Stimulated activated CD8-positive, alpha-beta memory T cell treated with anti-CD3 and anti-CD28 coated beads, Interleukin-4, amount 100 ng/mL, for 1 hour (primary cell): ENCODE measurements at places on chromosomes 12 and 14.

DNA sequence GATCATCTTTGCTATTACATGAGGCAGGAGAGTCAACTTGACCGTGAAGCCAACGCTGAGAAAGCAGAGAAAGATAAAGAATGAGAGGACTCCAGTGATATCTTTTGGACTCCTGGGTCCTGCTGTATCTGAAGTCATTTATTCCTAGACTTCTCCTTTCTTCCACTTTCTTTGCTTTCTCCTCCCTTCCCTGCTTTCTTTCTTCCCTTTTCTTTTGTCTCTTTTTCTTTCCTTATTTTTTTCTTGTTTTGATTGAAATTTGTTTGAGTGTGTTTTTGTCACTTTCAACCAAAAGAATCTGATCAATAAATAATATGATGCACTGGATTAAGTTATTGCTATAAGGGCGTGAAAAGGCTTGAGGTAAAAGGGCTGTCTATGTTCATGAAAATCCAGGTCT is 13.4 kb upstream of the GALNT6 start:
- no peak for DNase-seq

DNA sequence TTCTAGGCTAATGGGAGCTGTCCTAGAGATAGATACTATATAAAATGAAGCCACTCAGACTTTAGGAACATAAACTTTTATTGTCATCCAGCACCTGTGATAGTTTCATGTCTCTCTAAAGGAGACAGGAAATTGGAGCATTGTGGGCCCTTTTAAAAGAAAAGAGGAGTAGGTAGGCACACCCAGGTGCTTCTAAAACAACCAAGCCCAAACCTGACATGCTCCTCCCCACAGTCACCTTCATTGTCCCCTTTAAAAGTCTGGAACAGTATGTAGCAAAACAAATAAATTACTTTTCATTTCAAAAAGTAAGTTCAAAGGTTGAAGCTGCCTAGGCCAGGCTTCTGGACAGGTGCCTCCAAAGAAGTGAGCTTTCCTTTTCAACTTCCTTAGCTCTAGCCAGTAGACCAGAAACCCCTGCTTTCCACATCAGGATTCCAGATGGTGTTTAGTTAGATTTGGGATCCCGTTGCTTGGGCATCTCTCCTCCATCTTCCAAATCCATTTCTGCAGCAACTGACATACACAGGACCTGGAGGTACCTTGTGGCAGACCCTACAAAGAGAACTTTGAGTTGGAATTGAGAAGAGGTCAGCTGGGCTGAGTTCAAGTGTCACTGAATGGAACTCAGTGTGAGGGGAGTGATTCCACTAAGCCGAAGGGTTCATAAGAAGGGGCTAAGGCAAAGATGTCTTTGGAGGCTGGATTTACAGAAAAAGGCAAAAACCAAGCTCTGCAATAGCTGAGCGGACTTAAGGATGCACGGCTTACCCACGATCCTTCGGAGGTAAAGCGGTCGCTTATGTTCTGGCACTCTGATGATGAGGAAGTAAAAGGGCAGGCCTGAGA is 6.9 kb downstream of the OXA1L start:
- no peak for DNase-seq

GRCh38 chr12:94469522-94469921 is 9.9 kb upstream of the CEP83 start:
- DNase-seq = no peak

DNA sequence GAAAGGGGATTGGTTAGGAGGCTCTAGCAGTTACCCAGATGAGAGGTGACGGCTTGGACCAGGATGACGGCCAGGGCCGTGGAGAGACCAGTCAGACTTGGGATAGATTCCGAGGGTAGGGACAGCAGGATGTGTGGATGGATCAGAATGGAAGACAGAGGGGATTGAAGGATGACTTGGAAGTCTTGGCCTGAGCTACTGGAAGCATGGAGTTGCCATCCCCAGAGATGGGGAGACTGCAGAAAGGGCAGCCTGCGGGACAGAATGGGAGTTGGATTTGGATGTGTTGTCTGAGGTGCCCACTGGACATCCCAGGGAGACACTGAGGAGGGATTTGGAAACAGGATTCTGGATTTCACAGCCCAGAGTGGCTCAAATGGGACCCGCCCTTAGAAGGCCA is 102.3 kb downstream of the CALM1 start:
- DNase-seq = no peak

- DNase-seq = no peak
These were observed 5.6 kb downstream of the CHST11 start for GRCh38 chr12:104462325-104462724.

- peak; percentile 69 for DNase-seq
These were observed 16.7 kb downstream of the KMT2D start for GRCh38 chr12:49043856-49044258.

- no peak for DNase-seq
These were observed 58.8 kb upstream of the FLRT2 start for GRCh38 chr14:85471156-85471555.

- no peak for DNase-seq
These were observed 145.3 kb downstream of the SSPN start for GRCh38 chr12:26340649-26341048.

GRCh38 chr12:105750096-105750495 is 388.7 kb downstream of the NUAK1 start:
- DNase-seq = no peak

DNA sequence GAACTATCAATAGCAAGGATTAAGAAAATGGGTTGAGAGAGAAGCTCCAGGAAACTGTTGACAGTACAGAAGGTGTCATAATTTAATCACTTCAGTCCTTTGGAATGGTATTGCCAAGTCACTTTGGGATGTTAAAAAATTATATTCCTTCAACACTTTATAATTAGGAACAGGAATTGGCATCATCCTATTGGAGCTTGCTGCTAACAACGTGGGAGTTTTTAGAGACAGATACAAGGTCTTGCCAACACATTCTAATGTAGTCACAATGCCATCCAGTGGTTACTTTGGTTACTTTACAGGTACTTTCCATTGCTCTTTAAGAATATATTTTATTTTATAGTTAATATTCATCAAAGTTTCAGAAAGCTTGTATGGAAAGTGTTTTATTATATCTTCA is 310.1 kb downstream of the SYT1 start:
- no peak for DNase-seq

GRCh38 chr14:64464651-64465050 is 648 bp upstream of the AKAP5 start:
- no peak for DNase-seq

- DNase-seq = no peak
These were observed 22.0 kb upstream of the PPFIBP1 start for GRCh38 chr12:27502021-27502435.

DNA sequence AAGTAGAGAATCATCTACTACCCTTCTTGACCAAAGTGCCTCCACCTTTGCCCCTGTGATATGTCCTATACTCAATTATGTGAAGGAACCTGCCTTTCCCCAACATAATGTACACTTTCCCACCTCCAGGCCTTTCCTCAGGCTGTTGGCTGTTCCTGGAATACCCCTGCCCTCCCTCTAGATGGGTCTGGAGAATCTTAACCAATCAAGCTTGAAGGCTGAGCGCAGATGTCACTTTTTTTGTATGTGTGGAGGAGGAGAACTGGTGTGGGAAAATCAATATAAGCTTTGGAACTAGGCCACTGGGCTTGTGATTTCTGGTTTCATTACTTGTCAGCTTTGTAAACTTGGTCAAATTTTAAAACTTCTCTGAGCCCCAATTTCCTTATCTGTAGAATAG is 4.7 kb downstream of the BMAL2 start:
- DNase-seq = no peak

DNA sequence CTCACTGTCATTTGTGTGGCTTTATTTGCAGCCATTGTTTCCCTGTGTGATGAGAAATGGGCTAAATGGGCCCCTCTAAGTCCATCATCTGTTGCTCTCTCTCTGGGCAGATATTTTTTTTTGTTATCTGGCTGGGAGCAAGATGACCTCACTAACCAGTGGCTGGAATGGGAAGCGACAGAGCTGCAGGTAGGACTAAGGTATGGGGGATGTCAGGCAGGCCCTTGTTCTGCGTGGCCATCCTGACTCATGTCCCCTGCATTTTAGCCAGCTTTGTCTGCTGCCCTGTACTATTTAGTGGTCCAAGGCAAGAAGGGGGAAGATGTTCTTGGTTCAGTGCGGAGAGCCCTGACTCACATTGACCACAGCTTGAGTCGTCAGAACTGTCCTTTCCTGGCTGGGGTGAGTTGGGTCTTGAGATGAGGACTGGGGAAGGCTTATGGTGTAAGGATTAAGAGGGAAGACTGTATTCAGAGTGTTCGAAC is 1.3 kb downstream of the MARS1 start:
- no peak for DNase-seq

DNA sequence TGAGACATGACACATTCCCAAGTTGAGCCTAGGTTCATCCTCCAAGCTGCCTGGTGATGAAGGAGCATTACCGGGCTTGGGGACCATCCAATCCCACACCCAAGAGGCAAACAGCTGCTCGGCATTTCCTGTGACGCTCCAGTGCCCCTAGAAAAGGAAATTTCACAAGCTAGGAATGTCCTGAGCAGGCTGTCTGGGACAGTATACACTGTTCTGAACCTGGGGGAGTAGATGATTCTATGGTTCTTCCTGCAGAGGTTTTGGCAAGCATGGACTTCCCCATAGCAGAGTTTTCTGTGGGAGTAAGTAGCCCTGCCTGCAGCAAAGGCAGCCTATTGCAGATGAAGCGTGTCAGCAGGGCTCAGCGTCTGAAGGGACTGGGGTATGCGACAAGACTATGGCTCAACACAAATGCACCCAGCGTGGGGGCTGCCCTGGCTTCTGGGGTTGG is 47.4 kb upstream of the SRSF5 start:
- DNase-seq = no peak

- DNase-seq = no peak
These were observed at the start of gene SAMD4A for GRCh38 chr14:54566410-54567223. Gene SAMD4A, plus strand, starts transcription at chr14:54567128. Its CDS starts 789 bp downstream, at chr14:54567917.

DNA sequence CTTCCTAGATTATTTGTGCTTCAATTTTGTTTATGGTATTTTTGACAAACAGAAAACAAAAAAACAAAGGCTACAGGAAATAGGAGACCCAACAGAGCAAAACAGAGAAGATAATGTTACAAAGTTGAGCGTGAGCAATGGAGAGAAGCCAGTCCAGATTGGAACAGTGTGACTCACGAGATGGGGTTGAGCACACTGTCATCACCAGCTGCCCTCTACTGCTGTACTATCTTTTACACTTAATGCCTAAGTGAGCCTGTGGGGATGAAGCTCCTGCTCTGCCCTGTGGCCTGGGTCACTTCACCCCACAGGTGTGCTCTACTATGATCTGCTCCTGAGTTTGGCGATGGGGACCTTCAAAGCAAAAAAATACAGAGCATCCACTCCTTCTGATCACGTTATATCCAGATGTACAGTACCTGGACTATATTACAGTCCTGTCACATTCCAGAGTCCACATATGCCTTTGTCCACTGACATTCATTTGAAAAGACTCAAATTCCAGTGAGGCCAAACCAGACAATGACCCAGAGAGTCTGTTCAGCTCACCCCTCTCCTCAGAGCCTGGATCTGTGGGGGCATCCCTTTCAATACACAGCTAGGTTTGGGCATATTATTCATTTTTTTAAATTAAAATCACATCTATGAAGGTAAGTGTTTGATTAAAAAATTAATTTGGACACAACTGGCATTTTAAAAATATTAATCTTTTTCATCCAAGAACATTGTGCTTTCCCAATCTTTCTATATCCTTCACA is 4.4 kb downstream of the IPO8 start:
- no peak for DNase-seq

GRCh38 chr12:89325495-89325894 is 26.8 kb downstream of the DUSP6 start:
- no peak for DNase-seq

- no peak for DNase-seq
These were observed 9.8 kb downstream of the GARIN2 start for GRCh38 chr14:67199016-67199415.

GRCh38 chr12:262817-263216 is at the start of gene SLC6A13:
Gene SLC6A13, minus strand, starts transcription at chr12:262836. Its CDS starts 2,784 bp downstream, at chr12:260052.
- DNase-seq = no peak

DNA sequence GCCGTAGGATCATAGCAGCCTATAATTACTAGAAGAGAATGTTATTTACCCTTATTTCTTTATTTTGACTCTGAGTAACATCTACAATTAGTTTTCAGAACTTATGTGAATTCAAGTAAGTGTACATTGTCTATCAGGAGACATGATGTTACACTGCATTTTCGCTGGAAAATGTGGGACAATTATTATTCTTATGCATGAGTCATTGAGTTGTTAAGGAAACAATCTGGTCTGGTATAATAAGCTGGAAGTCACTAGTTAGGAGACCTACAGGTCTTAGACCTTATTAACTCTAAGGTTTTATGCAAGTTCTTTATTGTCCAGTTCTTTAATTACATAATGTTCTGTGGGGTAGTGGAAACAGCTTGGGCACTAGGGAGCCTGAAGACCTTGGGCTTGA is 5.8 kb downstream of the KTN1 start:
- no peak for DNase-seq

DNA sequence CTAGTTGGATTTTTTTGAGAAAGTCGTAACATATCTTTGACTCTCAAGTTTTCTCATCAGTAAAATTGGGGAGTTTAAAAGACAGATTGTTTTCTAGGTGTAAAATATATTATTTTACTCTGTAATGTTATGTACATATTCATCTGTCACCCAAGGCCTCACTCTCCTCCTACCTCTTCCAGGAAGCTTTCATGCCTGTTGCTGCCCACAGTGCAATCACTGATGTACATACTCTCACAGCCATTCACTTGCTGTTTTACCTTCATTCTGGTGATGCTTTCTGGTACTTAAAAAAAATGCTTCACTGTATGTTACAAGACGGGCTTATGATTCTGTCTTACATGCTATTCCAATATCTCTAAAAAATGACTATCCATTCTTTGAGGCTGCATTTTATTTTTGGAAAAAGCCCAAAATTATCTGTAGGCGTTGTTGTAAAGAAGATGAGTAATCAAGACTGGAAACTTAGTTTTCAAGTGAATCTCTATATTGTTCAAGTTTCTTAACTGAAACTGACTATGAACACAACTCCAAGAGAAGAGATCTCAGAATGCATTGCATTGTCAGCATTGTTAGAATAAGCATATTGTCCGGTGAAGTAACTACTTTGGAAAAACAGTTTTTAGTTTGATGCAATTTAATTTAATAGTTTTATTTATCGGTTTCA is 82.5 kb downstream of the LMO3 start:
- no peak for DNase-seq

- DNase-seq = no peak
These were observed 236.5 kb downstream of the PDZRN4 start for GRCh38 chr12:41424651-41425050.

GRCh38 chr14:58730792-58731464 is 93.2 kb downstream of the DACT1 start:
- no peak for DNase-seq

GRCh38 chr14:81485781-81486180 is 47.9 kb downstream of the SEL1L start:
- no peak for DNase-seq

GRCh38 chr14:99522457-99522891 is 41.3 kb downstream of the CCNK start:
- no peak for DNase-seq
